CD8-positive, alpha-beta memory T cell (primary cell): ENCODE measurements at places on chromosomes 16 and 17. TPM values are rescaled to one million over a fixed set of nuclear protein-coding genes. Genes with fewer than 3 reads are reported as not detected.

TTC19 gene
- 30.6 TPM for total RNA-seq

DNA sequence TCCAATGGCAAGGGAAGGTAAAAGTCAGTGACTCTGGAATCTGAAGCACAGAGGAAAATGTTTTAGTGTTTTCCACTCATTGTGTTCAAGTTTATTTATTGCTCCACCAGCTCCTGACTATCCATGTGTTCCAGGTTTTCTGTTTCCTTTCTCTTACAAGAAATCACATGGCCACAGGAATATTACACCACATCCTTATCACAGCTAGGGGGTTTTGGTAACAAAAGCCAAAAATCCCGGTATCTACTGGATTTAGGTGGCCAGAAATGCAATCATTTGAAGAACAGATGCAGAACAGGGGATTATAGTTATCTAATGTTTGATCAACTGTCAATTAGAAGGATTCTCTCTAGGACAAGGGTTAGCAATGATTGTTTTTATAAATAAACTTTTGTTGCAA lies 47.9 kb downstream of the STH start:
- H3K4me3 ChIP-seq = no peak overlapping the region
- peaks cover 27% of the 10 kb centered on the region for H3K36me3 ChIP-seq
- H3K27me3 ChIP-seq = no peaks in the 10 kb centered on the region
- DNase-seq = no peak

BAIAP3 gene
- 7.5 TPM for total RNA-seq

- DNase-seq = no peak
- no peaks in the 10 kb centered on the region for H3K27me3 ChIP-seq
Measured at GRCh38 chr16:23941963-23942564, 106.3 kb downstream of the PRKCB start.

CD300LG gene
- not detected for total RNA-seq

DNA sequence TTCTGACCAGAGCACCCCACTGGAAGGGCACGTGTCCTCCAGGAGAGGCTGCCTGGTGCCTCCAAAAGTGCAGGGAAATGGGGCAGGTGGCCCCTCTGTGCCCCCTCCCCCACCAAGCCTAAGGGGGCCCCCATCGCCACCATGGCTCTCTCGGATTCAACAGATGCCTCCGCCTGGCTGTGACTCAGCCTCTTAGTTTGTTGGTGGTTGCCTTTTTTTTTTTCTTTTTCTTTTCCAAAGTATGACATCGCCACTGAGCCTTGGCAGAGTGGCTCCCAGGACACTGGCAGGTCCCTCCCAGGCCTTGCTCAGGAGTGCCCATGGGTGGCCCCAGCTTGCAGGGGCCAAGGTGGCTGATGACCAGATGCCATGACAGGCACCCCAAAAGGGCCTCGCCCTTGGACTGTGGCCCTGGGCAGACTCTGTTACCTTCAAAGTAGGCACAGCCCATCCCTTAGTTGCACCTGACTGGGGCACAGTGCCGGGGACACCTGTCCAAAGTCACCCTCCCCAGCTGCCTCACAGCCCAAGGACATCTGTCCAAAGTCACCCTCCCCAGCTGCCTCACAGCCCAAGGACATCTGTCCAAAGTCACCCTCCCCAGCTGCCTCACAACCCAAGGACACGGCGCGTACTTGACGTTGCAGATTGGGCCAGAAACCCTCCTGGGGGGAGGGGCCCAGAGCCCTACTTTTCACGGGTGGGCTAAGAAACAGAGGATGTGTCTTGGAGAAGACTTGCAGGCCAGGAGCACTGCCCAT lies 29.6 kb downstream of the NPTX1 start:
- no peak overlapping the region for H3K27ac ChIP-seq
- no peaks in the 10 kb centered on the region for H3K4me1 ChIP-seq
- no peaks in the 10 kb centered on the region for H3K36me3 ChIP-seq
- H3K4me3 ChIP-seq = no peak overlapping the region

ALDH3A1 gene
- not detected for total RNA-seq

DNA sequence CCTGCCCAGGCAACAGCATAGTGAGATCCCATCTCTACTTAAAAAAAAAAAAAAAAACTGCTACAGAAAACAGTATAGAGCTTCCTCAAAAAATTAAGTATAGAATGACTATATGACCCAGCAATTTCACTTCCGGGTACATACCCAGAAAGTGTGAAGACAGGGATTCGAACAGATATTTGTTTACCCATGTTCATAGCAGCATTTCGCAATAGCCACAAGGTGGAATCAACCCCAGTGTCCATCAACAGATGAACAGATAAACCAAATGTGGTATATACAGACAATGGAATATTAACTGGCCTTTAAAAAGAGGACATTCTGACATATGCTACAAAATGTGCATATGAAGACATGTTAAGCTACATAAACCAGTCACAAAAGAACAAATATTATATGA lies 95.5 kb downstream of the CHD9NB start:
- DNase-seq = no peak
- H3K27me3 ChIP-seq = no peaks in the 10 kb centered on the region
- no peak overlapping the region for H3K27ac ChIP-seq
- no peak overlapping the region for H3K4me3 ChIP-seq

MXRA7 gene
- total RNA-seq = 29.1 TPM

CLDN6 gene
- not detected for total RNA-seq

GRCh38 chr16:57422026-57422944 lies 17.7 kb downstream of the CCL17 start:
- no peaks in the 10 kb centered on the region for H3K27me3 ChIP-seq
- DNase-seq = no peak
- H3K4me1 ChIP-seq = peaks cover 13% of the 10 kb centered on the region
- no peaks in the 10 kb centered on the region for H3K36me3 ChIP-seq
- no peak overlapping the region for H3K4me3 ChIP-seq
- no peak overlapping the region for H3K27ac ChIP-seq

DNA sequence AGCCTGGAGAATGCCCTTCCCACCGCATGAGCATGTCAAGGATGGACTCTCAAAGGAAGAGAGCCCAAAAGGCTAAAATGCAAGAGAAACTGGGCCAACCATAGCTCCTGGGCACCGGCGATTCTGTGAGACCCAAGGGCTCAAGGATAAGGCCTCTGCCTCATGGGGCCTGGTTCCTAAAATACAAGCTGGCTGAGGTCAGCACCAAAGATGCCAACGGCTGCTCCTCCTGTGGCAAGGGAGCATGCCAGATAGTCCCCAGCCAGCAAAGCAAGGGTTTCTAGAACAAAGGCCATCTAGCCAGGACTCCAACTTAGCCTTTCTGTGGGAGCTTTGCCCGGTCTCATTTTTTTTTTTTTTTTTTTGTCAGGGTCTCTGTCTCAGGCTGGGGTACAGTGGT lies 20.1 kb downstream of the GPRC5B start:
- no peaks in the 10 kb centered on the region for H3K27me3 ChIP-seq
- H3K36me3 ChIP-seq = no peaks in the 10 kb centered on the region
- DNase-seq = no peak
- H3K27ac ChIP-seq = no peak overlapping the region
- H3K4me3 ChIP-seq = no peak overlapping the region

DNA sequence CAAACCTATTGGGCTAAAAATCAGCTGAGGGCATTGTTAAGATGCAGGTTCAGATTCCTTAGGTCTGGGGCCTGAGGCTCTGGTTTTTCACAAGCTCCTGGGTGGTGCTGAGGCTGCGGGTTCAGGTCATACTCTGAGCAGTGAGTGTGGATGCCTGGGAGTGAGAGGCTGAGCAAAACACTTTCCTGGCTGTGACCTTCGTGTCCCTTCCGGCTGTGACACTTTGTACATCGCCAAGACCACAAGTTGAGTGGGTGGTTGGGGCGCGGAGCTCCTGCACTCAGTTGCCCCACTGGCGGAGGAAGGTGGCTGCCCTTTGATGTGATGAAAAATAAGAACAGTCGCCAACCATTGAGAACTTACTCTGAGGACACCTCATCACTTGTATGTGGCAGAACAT lies 24.8 kb downstream of the CCR7 start:
- no peaks in the 10 kb centered on the region for H3K36me3 ChIP-seq
- H3K4me3 ChIP-seq = peak overlapping the region; percentile 54
- DNase-seq = peak; percentile 48
- peak overlapping the region; percentile 73 for H3K27ac ChIP-seq
- H3K27me3 ChIP-seq = no peaks in the 10 kb centered on the region

GRCh38 chr17:80455336-80455710 lies 21.1 kb downstream of the NPTX1 start:
- no peaks in the 10 kb centered on the region for H3K36me3 ChIP-seq
- DNase-seq = peak; percentile 23
- peaks cover 13% of the 10 kb centered on the region for H3K27me3 ChIP-seq
- H3K4me3 ChIP-seq = peak overlapping the region; percentile 72
- peaks cover 17% of the 10 kb centered on the region for H3K4me1 ChIP-seq

AURKB gene
- total RNA-seq = 94.4 TPM

DNA sequence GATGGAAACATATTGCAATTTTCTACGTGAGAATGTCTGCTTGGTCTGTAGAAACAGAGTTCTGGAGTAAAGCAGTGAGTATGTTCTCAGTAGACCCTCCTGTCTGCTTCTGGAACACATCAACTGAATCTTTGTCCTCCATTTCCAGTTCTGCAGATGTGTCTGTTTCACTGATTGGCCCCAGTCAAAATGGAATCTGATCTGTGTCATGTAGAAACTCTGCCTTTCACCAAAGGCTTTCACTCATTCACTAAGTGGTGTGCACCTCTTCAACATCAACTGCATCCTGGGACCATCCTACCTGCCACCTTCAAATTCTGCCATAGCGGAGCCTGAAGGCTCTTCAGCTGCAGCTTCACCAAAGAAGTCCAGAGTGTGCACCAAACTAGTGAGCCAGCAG lies 2.8 kb upstream of the ZNF267 start:
- H3K36me3 ChIP-seq = no peaks in the 10 kb centered on the region
- DNase-seq = no peak
- H3K4me1 ChIP-seq = peaks cover 47% of the 10 kb centered on the region
- no peak overlapping the region for H3K27ac ChIP-seq

- H3K27ac ChIP-seq = no peak overlapping the region
- DNase-seq = no peak
- H3K27me3 ChIP-seq = no peaks in the 10 kb centered on the region
- no peaks in the 10 kb centered on the region for H3K36me3 ChIP-seq
Measured at GRCh38 chr16:85396879-85397871, 215.9 kb upstream of the GSE1 start.

IRF8 gene
- 19.2 TPM for total RNA-seq

GRCh38 chr17:82696916-82697807 lies 1.3 kb downstream of the RAB40B start:
- H3K27ac ChIP-seq = no peak overlapping the region
- H3K4me1 ChIP-seq = peaks cover 10% of the 10 kb centered on the region
- H3K4me3 ChIP-seq = no peak overlapping the region
- H3K27me3 ChIP-seq = no peaks in the 10 kb centered on the region
- DNase-seq = no peak
- H3K36me3 ChIP-seq = no peaks in the 10 kb centered on the region

DNA sequence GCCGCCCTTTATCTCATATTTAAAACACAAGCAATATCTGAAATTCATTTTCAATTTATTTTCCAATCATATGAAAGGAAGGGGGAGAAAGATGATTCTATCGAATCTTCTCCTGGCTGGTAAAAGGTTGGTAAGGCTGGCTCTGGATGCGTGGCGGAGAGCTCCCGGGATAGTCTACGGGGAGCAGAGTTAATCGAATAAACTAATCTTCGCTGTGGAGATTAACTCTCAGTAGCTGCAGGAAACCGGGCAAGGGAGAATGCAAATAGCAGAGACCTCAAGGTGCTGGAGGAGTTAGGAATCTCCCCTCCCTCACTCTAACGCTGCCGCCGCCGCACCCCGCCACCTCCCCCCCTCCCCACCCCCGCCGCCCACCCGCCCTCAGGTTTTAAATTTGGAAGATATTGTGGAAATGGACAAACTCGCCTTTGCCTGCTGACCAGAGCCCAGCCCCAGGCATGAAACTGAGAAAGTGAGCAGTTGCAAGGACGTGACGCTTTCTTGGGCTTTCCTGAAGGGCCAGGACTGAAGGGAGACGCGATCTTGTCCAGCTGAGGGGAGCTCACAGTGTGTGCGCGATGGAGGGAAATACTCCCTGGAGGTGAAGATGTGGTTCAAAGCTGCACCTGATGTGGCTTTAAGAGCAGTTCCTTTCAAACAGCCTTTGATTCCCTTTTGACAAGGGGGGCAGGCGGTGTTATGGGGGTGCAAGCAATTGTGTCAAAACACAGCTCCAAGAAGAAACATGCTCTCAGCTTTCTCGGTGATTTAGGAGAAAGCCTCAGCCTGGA lies 308.2 kb upstream of the IRX3 start:
- DNase-seq = no peak
- no peak overlapping the region for H3K4me3 ChIP-seq
- H3K4me1 ChIP-seq = no peaks in the 10 kb centered on the region
- H3K27ac ChIP-seq = no peak overlapping the region

- no peak for DNase-seq
- H3K27ac ChIP-seq = peak overlapping the region; percentile 65
- peaks cover 13% of the 10 kb centered on the region for H3K4me1 ChIP-seq
- H3K4me3 ChIP-seq = no peak overlapping the region
Measured at GRCh38 chr17:42782166-42783061, 2.0 kb downstream of the WNK4 start.

HS3ST4 gene
- total RNA-seq = not detected

DNA sequence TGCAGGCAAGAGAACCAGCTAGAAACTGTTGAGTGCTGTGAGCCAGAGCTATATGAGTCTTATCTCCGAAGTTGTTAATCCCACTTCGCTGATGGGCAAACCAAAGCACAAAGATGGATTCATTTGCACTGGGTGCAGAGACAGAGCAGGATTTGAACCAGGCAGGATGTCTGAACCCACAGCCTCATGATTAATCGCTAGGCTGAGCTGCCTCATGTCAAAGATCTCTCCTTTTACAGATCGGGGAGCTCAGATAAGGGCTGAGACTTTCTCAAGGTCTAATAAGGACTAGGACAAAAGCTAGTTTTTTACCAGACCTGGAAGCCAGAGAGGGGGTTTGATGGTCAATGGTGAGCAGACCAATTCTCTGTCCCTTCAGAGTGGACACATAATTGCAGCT lies 51.5 kb downstream of the GINS3 start:
- H3K36me3 ChIP-seq = no peaks in the 10 kb centered on the region
- H3K4me3 ChIP-seq = no peak overlapping the region
- no peaks in the 10 kb centered on the region for H3K4me1 ChIP-seq
- H3K27ac ChIP-seq = no peak overlapping the region
- no peaks in the 10 kb centered on the region for H3K27me3 ChIP-seq

DNA sequence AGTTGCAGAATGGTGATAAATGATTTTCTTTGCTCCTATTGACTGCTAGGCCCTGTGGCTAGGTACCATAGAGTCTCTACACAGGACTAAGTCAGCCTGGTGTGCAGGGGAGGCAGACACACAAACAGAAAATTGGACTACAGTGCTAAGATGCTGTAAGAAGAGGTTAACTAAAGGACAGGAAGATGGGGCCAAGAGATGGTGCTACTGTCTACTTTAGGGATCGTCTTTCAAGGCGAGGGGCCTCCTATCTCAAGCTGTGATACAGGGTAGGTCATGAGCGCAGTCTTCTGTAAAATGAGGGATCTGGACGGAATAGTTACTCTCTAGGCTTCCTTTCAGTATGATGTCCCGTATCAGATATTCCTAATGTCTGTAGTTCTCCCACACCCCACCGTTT lies 817 bp downstream of the NME1 start:
- no peak for DNase-seq
- peak overlapping the region; percentile 34 for H3K27ac ChIP-seq
- peaks cover 16% of the 10 kb centered on the region for H3K4me1 ChIP-seq
- peaks cover 4% of the 10 kb centered on the region for H3K36me3 ChIP-seq

GRCh38 chr17:76496464-76496863 lies 4.8 kb downstream of the RHBDF2 start:
- no peak overlapping the region for H3K4me3 ChIP-seq
- H3K27me3 ChIP-seq = no peaks in the 10 kb centered on the region
- H3K36me3 ChIP-seq = no peaks in the 10 kb centered on the region
- H3K4me1 ChIP-seq = peaks cover 68% of the 10 kb centered on the region
- H3K27ac ChIP-seq = no peak overlapping the region
- no peak for DNase-seq
